ENCODE measurements at places on chromosomes 1 and 21.

- H3K27ac ChIP-seq: no peak overlapping the region
- H3K4me3 ChIP-seq: no peak overlapping the region
- peaks cover 10% of the 10 kb centered on the region for H3K27me3 ChIP-seq
- DNase-seq: no peak
- H3K36me3 ChIP-seq: no peaks in the 10 kb centered on the region
- no peaks in the 10 kb centered on the region for H3K4me1 ChIP-seq
Observed at GRCh38 chr21:33861125-33861524, 54.5 kb downstream of the ATP5PO start.

DNA sequence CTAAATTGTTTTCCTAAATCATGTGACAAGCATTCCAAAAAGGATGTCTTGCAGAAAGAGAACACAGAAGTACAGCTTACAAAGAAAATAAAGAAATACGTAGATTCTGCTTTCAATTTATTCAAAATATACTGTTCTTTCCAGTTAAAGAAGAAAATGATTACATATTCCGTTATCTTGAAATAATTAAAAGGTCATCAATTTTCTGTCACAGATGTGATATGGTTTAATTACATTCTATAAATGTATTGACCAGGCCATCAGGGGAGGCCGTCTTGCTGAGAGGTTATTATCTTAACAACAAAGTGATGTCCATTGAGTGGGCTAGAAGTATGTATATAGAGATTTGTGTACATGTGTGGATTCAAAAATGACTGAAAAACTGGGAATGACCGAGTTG, 432.9 kb downstream of the SETD4 start:
- H3K27ac ChIP-seq: no peak overlapping the region
- no peak for DNase-seq
- H3K27me3 ChIP-seq: peaks cover 10% of the 10 kb centered on the region

DNA sequence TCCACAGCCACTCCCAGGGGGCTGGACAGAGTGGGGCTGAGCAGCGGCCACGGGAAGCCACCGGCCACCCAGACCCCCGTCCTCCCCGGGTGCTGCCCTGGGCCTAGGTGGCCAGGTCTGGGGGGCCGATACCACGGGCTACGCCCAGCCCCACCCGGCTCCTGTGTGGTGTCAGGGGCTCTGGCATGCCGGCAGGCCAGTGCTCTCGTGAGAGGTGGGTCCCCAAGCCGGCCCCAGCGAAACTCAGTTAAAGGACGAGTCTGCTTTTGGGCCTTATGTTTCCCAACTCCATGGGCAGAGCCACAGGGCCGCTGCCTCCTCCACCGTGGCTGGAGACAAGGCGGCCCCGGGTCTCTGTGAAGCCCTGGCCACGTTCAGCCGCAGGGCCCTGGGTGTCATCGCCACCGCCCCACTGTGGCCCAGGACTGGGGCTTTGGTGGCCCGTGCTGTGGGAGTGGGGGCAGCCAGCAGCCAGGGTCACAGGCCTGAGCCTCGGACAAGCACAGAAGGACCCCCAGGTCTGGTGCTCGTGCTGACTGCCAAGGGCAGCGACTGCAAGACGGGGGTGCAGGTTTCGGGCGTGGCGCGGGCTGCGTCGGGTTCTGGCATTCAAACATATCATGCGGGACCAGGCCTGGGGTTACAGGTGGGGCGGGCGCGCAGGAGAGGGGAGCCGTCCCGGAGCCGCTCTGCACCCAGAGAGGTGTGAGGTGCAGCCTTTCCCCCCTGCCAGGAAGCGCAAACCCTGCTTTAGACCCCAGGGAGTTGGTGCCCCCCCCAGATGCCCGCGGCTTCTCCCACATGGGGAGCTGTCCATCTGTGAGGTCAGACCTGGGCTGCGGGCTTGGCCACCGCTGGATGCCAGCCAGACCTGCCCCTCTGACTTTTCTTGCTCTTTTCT, 11.9 kb upstream of the C1orf159 start:
- H3K4me3 ChIP-seq: no peak overlapping the region
- peaks cover 19% of the 10 kb centered on the region for H3K4me1 ChIP-seq
- DNase-seq: no peak
- H3K27me3 ChIP-seq: no peaks in the 10 kb centered on the region
- no peak overlapping the region for H3K27ac ChIP-seq
- H3K36me3 ChIP-seq: no peaks in the 10 kb centered on the region

DNA sequence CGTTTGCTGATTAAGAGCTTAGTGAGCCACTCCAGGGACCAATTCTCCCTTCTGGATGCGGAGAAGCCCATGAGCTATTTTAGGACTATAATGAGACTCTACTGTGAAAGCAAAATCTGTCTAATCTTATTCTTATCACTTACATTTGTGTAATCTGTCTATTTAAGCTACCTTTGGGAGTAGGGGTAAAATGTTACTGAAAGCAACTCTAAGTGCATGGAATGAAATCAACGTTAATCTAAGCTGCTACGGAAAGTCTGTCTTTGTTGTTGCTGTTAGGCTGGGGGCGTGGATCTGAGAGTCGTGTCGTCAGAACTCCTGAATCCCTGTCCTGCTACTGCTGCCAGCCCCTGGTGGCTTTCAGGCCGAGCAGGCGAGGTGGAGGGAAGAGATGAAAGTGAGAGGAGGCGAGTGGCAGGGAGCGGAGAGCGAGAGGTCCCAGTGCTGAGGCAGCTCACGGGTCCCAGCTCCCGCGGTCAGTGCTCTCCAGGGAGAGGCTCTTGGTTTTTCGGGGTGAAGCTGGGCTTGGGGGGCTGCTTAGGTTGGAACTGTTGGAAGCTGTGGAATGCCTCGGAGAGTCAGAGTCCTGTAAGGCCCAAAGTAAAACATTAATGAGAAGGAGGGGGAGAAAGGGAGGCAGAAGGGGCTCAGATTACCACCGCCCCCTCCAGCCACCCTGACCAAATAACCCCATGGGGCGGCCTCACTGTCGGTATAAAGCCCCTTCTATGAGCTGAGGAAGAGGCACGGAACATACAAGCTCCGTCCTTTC, 53.9 kb downstream of the COQ8A start:
- H3K27me3 ChIP-seq: peaks cover 7% of the 10 kb centered on the region
- no peak for DNase-seq
- peaks cover 2% of the 10 kb centered on the region for H3K36me3 ChIP-seq
- H3K27ac ChIP-seq: no peak overlapping the region
- H3K4me3 ChIP-seq: no peak overlapping the region
- peaks cover 21% of the 10 kb centered on the region for H3K4me1 ChIP-seq

DNA sequence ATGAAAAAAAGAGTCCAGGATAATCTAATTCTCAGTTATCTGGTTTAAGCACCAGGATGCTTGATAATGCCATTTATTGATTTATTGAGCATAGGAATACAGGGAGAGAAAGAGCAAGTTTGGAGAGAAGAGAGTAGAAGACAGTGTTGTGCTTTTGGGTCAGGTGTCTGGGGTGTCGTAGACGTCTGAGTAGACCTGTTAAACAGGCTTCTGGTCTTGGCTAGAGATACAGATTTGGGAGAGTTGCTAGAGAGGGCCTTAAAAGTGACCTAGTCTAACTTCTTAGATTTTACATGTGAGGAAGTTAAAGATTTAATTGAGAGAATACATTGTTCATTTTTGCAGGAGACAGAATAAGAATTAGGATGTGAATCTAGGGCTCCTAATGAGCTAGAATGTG, 34.3 kb downstream of the CNST start:
- H3K36me3 ChIP-seq: peaks cover 30% of the 10 kb centered on the region
- H3K4me1 ChIP-seq: peaks cover 22% of the 10 kb centered on the region
- no peak overlapping the region for H3K4me3 ChIP-seq
- H3K27me3 ChIP-seq: no peaks in the 10 kb centered on the region
- no peak for DNase-seq

DNA sequence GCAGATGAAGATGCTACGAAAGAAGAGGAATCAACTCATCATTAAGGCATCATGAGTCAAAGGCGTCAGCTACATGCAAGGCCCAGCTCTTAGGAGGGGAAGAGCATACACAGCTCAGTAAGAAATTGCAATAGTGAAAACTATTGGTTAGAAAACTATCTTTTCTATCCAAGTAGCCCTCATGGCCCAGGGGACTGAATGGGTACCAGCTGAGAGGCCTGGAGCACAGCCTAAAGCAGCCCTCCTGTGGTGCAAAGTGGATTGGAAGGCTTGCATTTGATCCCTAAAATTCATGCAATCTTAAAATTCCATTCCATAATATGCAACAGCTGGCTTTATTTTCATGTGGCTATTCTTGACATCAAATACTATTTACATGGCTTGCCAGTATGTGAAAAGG, 251.8 kb upstream of the USP24 start:
- H3K36me3 ChIP-seq: no peaks in the 10 kb centered on the region
- no peak overlapping the region for H3K4me3 ChIP-seq

DNA sequence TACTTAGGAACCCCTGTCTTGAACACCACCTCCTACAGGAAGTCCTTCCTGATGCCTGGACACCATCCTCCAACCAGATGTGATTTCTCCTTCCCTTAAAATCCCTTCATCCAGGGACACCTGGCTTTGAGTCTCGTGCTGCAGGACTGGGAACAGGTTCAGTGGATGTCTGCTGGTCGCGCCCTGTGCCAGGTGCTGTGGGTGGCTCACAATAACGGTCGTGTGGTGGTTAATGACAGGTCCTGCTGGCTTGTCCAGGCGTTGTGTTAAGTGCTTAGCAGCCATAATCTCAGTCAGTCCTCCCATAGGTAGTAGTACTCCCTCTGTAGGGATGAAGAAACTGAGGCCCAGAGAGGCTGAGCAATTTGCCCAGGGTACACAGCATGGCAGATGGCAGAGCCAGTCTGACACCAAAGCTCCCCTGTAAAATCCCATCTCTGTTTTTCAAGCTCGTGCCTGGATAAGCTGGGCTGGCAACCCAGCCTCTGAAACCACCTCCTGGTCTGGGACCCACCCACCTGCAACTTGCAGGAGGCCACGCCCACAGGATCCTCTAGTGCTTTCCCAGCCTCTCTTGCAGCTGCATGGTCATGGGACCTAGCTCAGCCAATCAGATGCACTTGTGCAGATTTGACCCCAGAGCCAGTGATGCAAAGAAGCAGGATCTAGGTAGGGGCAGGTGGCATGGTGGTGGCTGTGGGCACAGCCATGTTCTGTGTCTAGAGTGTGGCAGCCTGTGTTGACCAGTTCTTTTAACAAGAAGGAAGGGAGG, 106.0 kb upstream of the IFFO2 start:
- H3K27ac ChIP-seq: no peak overlapping the region
- peaks cover 2% of the 10 kb centered on the region for H3K36me3 ChIP-seq
- no peak for DNase-seq
- H3K4me1 ChIP-seq: peaks cover 7% of the 10 kb centered on the region
- H3K4me3 ChIP-seq: no peak overlapping the region

GRCh38 chr1:239955431-239955830, 136.3 kb upstream of the FMN2 start:
- H3K27ac ChIP-seq: no peak overlapping the region
- no peaks in the 10 kb centered on the region for H3K4me1 ChIP-seq
- peaks cover 4% of the 10 kb centered on the region for H3K27me3 ChIP-seq
- DNase-seq: no peak
- no peaks in the 10 kb centered on the region for H3K36me3 ChIP-seq

GRCh38 chr1:247857069-247857984, at the start of gene TRIM58:
Gene TRIM58, plus strand, starts transcription at chr1:247857187. Its CDS starts 60 bp downstream, at chr1:247857247.
- no peaks in the 10 kb centered on the region for H3K36me3 ChIP-seq
- peak within 1 kb of the TSS; percentile 76 for H3K4me3 ChIP-seq
- H3K4me1 ChIP-seq: peaks cover 6% of the 10 kb centered on the region

- peaks cover 2% of the 10 kb centered on the region for H3K27me3 ChIP-seq
- H3K4me1 ChIP-seq: no peaks in the 10 kb centered on the region
- H3K27ac ChIP-seq: no peak overlapping the region
- DNase-seq: no peak
- H3K4me3 ChIP-seq: no peak overlapping the region
Observed at GRCh38 chr1:232222614-232223013, 407.3 kb downstream of the SIPA1L2 start.

DNA sequence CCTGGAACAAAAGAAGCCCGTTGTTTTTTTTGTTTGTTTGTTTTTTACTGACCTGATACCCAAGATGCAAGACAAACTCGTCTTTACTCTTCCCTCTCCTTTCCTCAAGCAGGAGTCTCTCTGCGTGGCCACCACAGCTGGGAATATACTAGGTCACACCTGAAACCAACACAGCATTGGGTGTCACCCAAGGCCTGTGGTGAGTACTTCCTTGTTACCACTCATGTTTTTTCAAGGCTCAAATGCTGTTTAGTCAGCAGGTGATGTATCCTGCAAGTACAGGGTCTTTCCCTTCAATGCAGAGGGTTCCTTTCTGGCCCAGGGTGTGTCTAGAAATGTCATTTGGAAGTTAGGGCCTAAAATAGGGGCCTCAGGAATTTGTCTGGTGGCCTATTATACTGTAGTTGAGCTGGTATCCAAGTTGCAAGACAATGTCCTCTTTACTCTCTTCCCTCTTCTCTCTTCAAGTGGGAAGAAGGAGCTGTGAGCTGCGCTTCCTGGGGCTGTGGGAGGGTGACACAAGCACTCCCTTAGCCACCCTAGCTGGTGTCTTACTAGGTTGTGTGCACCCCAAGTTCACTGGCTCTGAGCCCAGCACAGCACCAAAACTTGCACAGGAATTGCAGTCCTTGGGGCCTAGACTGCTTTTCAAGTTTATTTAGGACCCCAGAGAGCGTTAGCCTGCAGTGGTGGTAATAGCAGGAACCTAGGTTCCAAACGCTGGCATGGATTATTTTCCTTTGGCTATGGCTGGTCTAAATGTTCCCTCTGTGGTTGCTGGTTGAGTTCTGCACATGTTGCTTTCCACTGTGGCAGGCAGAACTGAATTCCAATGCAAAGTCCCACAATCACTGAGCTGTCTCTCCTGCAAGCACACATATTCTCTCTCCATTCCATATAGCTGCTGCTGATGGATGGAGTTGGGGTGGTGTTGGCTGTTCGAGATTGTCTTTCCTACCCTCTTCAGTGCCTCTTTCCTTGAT, 91.4 kb upstream of the LYPLAL1 start:
- peaks cover 1% of the 10 kb centered on the region for H3K36me3 ChIP-seq
- no peak for DNase-seq
- peak overlapping the region; percentile 72 for H3K27ac ChIP-seq
- no peaks in the 10 kb centered on the region for H3K27me3 ChIP-seq

- no peak for DNase-seq
- no peak overlapping the region for H3K4me3 ChIP-seq
- H3K27me3 ChIP-seq: peaks cover 7% of the 10 kb centered on the region
- peaks cover 29% of the 10 kb centered on the region for H3K4me1 ChIP-seq
- H3K27ac ChIP-seq: no peak overlapping the region
- peaks cover 4% of the 10 kb centered on the region for H3K36me3 ChIP-seq
Observed at GRCh38 chr1:159184201-159184600, 12.8 kb downstream of the CADM3 start.
